ENCODE measurements at places on chromosomes 3 and 15. TPM values are rescaled to one million over a fixed set of nuclear protein-coding genes. Genes with fewer than 3 reads are reported as not detected.

MFGE8 gene
- total RNA-seq = 167 TPM

SATB1 gene
- 76.6 TPM for total RNA-seq

POC1A gene
- 3.1 TPM for total RNA-seq

CYP1A1 gene
- total RNA-seq = 3.6 TPM
